ENCODE measurements at places on chromosomes 16 and 17.

DNA sequence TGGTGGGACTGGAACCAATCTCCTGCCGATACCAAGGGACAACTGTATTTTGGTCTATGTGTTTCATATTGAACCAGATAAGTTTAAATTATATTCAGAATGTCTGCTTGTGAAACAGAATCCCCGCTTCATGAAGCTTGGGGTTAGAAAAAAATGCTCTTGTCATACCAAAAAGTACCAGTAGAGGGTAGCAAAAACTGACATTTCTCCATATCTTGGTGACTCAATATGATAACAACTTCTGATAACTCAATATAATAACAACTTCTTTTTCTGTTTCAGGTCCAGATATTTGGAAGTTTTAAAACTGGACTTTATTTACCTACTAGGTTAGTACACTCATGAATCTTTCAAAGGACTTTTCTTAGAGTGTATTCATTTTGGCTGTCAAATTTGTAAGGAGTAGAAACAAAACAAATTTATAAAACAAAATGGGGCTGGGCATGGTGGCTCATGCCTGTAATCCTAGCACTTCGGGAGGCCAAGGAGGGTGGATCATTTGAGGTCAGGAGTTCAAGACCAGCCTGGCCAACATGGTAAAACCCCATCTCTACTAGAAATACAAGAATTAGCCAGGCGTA is 52.3 kb upstream of the ADCY7 start:
- DNase-seq: no peak

DNA sequence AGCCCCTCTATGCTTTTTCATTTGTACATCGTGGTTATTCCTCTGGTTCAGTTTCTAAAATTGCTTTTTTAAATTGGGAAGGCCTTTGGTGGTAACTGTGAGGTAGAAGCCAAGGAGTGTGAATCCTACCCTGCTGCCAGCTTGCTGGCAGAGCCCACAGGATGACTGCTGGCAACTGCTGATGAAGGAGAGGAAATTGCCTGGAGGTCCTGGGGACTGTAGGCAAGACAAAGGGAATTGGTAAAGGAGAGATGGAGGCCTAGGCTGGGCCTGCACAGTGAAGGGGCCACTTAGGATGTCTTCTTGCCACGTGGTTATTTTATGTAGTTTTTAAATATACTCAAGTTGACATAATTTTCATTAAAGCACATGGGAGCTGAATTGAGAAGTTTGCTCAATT is 15.8 kb downstream of the C17orf58 start:
- DNase-seq: no peak

DNA sequence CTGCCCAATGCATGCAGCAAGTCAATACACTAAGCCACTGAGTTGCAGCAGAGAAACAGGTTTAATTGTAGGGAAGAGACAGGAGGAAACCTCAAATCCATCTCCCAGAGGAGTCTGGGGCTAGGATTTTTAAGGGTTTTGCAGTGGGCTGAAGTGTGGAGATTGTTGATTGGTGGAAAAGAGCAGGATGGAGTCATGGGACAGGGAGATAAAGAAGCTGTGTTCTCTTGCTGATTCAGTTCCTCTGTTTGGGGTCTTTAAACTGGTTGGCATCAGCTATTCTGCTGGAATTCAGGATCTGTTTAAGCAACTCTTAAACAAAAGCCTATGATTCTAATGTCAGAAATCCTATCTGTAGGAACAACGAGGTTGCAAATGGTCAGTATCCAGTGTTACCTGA is 180.8 kb upstream of the CACNG3 start:
- DNase-seq: no peak

- DNase-seq: no peak
Observed at GRCh38 chr17:4476511-4477070, 22.1 kb upstream of the SPNS2 start.

DNA sequence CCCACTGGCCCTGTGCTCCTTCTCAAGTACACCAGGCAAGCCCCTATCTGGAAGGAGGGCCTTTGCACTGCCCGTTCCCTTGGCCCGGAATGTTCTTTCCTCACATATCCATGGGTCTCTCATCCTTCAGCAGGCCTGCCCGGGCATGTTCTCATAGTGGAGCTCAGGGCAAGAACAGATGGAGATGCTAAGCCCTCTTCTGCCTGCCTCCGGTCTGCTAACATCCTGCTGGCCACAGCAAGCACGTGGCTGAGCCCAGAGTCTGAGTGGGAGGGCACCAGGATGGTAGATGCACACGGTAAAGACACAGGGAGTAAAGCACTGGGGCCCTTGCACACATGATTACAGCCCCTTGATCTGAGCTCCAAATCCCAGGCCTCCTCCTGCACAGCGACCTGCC is 19.8 kb upstream of the ANKRD40CL start:
- no peak for DNase-seq

DNA sequence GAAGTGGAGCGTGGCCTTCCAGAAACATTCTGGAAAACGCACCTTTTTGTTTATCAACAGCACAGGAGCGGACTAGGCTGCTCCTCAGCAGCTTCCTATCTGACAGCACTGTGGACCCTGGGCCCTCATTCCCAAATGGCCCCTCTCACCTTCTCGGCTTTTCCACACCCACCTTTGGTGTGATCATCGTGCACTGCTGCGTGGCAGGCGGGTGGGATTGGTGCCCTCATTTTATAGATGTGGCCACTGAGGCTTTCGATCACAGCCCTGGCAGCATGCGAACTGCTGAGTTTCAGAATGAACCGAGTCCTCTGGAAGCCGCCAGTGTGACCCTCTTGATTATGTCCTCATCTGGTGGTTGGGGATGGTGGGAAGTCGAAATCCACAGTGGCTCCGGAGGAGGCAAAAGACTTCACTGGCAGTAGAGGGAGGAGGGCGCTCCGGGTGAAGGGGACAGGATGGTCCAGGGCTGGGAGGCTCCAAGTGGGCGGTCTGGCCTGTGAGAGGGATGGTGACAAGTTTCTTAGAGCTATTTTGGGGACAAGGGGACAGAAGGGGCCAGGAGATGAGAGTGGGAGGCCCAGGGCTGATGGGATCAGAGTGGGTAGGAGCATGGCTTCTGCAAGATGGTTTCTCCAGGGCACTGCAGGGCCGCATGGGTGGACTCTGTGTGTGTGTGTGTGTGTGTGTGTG is 49.5 kb downstream of the NKD1 start:
- DNase-seq: no peak

GRCh38 chr17:32299580-32300164 is 34.0 kb downstream of the RHBDL3 start:
- no peak for DNase-seq

DNA sequence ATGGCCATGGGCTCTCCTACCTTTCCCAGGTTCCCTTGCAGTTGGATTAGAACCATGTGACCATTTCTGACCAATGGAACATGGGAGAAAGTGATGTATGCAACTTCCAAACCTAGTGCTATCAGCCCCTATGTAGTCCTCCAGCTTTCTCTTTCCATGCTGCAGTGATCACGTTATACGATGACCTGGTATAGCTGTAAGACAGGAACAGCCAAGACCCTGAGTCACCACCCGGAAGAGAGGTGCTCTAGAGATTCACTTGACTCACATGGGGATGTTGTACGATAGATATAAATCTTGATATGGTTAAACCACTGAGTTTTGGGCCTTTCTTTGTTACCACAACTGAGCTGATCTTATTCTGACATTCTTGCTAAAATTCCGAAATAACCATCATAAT is 65.1 kb downstream of the NOG start:
- no peak for DNase-seq

DNA sequence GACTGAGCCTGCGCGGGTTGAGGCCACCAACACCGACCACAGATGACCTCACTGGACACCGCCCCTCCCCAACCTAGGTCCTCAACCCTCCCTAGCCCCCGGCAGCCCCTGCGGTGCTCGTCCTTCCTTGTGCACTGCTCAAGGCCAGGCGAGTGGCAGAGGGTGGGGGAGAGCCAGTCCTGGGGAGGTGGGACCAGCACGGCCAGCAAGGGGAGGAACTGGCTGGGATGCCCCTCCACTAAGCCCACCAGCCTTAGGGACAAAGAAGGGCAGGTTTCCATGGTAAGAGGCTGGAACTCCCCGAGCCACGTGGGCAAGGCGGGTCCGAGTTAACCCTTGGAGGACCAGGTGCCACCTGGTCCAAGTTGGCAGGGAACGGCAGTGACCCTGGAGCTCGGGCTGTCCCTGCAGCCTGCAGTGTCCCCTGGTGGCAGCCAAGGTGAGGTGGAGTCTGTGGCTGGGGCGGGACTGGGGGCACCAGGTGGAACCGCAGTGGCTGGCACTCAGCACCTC is 9.2 kb downstream of the FSCN2 start:
- DNase-seq: peak; percentile 53

DNA sequence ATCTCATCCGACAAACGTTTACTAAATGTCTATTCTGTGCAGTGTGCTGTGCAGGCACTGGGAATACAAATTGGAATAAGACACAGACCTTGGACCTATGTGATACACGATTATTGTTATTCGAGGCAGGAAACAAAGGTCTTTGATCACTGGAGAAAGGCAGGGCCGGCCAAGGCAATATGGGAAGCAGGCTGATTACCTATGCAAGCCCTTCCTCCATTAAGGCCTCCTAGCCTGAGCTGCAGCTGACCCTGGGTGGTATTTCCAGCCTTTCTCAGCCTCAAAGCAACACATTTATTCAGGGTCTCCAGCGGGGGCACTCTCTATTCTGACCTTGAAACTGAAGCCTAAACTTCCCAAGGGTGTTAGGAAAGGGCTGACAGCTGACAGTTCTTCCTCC is 13.4 kb downstream of the ST6GALNAC1 start:
- no peak for DNase-seq

DNA sequence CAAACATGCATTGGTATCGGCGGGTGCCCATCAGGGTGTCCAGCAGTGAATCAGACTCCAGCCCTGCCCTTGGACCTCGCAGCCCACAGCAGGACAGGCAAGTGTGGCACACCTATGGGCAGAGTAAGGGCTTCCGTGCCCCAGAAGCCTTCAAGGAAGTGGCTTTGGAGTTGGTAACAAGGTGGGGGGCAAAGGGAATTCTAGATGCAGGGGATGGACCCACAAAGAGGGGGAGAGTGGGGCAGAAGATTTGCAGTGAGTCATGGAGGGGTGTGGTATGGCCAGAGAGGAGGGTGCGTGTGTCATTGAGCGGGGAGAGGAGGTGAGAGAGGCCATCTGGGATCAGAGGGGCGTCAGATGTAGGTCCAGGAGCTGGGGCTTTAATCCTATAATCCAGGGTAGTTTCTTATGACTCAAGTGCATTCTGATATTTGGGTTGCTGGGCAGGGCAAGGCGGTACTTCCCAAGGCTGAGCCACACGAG is 8.5 kb upstream of the SPNS2 start:
- DNase-seq: no peak

- peak; percentile 51 for DNase-seq
Observed at GRCh38 chr16:57003439-57004386, 14.4 kb downstream of the NLRC5 start.

DNA sequence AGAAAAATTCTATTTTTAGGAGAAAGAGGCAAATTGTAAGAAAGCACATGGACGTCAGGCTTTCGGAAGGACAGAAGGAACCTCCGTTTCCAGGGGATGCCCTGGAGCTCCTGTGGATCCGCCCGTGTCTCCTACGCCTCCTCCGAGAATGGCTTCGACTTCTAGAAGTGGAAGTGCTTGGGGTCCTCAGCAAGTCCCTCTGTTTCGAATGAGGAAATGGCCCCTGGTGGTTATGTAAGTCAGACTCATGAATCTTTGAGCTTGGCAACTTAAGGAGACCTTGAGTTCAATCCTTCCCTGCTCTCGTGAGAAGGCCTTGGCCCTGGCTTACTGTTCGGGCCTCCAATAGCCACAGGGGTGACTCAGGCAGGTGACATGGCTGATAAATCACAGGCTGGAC is 38.9 kb downstream of the COX4I1 start:
- DNase-seq: no peak

GRCh38 chr16:815861-816260 is 15.3 kb upstream of the GNG13 start:
- no peak for DNase-seq

- no peak for DNase-seq
Observed at GRCh38 chr17:27360507-27360906, 66.6 kb downstream of the WSB1 start.

DNA sequence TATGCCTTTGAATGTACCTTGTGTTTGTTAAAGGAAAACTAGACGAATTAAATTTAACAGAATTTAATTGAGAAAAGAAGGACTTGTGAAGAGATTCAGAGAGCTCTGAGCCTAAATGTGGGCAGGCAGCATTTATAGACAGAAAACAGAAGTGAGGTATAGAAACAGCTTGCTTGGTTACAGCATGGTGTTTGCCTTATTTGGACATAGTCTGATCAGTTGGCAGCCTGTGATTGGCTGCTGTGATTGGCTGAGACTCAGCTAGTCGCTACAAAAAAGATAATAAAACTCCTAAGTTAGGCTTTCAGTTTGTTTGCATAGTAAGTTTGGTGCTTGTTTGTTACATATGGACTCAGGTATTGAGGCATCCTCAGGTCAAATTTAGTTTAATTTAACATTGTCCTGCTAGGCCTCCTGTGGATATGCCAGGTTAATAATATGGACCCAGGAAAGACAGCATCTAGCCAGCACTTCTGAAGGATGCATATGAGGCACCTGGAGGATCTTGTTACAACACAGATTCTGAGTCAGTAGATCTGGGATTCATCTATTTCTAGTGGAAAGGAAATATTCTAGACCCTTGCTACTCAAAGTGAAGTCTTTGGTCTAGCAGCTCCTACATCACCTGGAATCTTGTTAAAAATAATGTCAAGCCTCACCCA is 43.4 kb downstream of the SLFN5 start:
- DNase-seq: peak; percentile 11

- DNase-seq: peak; percentile 78
Observed at GRCh38 chr17:43021741-43022512, at the start of gene VAT1. Gene VAT1 (minus strand): TSS chr17:43022385. CDS start chr17:43022322, 63 bp downstream.

- no peak for DNase-seq
Observed at GRCh38 chr16:65178151-65178550, 56.3 kb upstream of the CDH11 start.

- DNase-seq: no peak
Observed at GRCh38 chr16:75109732-75110243, 6.8 kb downstream of the LDHD start.

GRCh38 chr17:2911035-2911754 is 115.0 kb downstream of the RAP1GAP2 start:
- no peak for DNase-seq

DNA sequence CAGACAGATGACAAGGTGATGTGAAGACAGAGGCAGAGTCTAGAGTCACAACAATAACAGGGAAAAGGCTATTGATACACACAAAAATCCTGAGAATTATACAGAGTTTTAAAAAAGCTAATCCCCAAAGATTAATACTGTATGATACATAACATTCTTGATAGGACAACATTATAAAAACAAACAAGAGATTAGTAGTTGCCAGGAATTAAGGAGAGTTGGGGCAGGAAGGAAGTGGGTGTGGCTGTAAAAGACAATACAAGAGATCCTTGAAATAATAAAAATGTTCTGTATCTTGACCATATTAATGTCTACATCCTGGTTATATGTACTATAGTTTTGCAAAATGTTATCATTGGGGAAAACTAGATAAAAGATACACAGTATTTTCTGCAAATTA is 309.5 kb upstream of the PMFBP1 start:
- DNase-seq: no peak

Data from GM06990 (cell line).